Sciatic nerve (tissue), 2 donors: ENCODE measurements at places on chromosomes 16 and 17. TPM values are rescaled to one million over a fixed set of nuclear protein-coding genes. Genes with fewer than 3 reads are reported as not detected.
A peak's percentile ranks its signal among the peaks of the same experiment; 100 is the strongest.

ICAM2 gene
- 38.2 TPM for total RNA-seq

NHLRC4 gene
- total RNA-seq, result 1.2 TPM

GID4 gene
- total RNA-seq, result 17.1 TPM

CACNG3 gene
- total RNA-seq, result not detected

CA5A gene
- total RNA-seq, result not detected

SEZ6 gene
- not detected for total RNA-seq

GRCh38 chr17:56260376-56261002 is 107.2 kb downstream of the ANKFN1 start:
- no peak for DNase-seq

- no peak for DNase-seq
Observed at GRCh38 chr17:1000597-1001461, 3.9 kb downstream of the TIMM22 start.

DNA sequence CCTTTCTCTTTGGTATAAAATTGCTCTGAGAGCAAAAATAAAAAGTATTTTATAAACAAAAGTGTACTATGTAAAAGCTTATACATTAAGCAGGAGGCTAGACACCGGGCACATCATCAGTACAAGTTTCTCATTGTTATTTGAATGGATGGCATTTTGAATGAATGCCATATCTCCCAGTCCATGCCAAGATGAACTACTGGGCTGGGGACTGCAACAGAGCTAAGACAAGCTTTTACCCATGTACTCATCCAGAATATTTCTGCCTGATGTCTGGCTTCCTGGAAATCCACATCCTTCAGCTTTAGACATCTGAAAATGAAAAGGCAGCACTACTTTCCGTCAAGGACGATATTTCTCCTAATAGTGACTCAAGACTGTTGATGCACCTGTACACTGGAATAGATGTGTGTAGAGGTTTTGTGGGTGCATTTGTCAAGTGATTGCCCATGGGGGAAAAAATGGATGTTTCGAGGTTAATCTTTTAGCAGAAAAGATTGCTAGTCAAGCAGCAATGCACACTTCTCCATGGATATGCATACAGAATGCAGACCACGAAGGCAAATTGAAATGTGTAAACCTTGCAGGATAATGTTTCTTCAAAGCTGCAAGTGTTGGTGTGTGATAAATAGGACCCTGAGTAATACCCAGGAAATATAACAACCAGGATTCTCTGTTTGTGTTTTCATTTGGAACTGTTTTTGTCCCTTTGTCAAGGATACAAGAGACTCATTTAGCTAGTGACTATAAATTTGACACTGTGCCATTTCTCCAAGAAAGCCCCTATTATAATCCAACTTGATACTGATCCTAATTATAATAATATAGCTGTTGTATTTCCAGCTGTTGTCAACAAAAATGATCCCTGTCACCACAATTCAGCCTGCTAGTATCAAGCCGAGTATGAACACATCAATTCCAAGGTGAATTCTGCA is 173.8 kb downstream of the CDH8 start:
- no peak for DNase-seq

DNA sequence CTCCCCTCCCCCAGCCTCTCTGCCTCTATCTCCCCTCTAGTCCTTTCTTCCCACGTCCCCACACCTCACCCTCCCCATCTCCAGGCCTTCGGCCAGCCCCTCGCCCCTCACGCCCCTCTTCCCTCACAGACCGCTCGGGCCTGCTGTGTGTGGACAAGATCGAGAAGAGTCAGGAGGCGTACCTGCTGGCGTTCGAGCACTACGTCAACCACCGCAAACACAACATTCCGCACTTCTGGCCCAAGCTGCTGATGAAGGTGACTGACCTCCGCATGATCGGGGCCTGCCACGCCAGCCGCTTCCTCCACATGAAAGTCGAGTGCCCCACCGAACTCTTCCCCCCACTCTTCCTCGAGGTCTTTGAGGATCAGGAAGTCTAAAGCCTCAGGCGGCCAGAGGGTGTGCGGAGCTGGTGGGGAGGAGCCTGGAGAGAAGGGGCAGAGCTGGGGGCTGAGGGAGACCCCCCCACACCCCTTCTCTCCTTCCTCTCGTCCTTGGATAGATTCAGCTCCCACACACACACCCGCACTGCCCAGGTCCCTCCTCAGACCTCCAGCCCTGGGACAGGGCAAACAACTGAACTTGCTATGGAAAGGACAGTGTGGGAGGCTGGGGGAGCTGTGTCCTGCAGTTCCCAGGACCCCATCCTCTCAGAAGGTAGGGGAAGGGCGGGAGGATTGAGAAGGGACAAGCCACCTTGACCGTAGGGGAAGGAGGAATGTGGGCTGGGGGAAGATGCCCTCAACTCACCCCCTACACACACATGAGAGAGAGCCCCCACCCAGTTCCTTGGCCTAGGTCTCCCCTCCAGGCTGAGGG is 11.1 kb downstream of the NR1D1 start:
- no peak for DNase-seq

DNA sequence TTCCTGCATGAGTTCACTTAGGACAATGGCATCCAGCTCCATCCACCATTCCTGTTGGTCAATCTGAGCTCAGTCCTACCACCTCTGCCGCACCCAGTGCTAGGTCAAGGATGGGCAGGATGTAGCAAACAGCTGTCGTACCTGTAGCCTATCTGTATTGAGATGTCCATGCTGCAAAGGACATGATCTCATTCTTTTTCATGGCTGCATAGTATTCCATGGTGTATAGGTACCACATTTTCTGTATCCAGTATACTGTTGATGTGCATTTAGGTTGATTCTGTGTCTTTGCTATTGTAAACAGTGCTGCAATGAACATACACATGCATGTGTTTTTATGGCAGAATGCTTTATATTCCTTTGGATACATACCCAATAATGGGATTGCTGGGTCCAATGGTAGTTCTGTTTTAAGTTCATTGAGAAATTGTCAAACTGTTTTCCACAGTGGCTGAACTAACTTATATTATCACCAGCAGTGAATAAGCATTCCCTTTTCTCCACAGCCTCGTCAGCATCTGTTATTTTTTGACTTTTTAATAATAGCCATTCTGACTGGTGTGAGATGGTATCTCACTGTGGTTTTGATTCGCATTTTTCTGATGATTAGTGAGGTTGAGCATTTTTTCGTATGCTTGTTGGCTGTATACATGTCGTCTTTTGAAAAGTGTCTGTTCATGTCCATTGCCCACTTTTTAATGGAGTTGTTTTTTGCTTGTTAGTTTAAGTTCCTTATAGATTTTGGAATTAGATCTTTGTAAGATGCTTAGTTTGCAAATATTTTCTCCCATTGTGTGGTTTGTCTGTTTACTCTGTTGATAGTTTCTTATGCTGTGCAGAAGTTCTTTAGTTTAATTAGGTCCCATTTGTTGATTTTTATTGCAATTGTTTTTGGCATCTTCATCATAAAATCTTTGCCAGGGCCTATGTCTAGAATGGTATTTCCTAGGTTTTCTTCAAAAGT is 7.2 kb upstream of the MRTFB start:
- DNase-seq, result no peak

DNA sequence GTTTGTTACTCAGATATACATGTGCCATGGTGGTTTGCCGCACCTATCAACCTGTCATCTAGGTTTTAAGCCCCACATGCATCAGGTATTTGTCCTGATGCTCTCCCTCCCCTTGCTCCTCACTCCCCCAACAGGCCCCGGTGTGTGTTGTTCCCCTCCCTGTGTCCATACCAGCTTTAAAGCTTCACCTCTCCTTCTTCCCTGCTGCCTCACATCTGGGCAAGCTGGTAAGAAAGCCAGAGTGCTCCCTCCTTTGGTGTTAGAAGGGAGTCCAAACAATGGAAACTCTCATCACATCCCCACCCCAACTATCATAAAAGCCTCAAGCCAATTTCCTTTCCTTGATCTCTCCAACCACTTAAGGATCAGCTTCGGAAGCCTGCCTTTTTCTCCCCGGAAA is 1115.6 kb upstream of the GOT2 start:
- DNase-seq, result no peak

GRCh38 chr16:87254296-87254695 is 62.9 kb downstream of the C16orf95 start:
- peak; percentile 32 for DNase-seq

DNA sequence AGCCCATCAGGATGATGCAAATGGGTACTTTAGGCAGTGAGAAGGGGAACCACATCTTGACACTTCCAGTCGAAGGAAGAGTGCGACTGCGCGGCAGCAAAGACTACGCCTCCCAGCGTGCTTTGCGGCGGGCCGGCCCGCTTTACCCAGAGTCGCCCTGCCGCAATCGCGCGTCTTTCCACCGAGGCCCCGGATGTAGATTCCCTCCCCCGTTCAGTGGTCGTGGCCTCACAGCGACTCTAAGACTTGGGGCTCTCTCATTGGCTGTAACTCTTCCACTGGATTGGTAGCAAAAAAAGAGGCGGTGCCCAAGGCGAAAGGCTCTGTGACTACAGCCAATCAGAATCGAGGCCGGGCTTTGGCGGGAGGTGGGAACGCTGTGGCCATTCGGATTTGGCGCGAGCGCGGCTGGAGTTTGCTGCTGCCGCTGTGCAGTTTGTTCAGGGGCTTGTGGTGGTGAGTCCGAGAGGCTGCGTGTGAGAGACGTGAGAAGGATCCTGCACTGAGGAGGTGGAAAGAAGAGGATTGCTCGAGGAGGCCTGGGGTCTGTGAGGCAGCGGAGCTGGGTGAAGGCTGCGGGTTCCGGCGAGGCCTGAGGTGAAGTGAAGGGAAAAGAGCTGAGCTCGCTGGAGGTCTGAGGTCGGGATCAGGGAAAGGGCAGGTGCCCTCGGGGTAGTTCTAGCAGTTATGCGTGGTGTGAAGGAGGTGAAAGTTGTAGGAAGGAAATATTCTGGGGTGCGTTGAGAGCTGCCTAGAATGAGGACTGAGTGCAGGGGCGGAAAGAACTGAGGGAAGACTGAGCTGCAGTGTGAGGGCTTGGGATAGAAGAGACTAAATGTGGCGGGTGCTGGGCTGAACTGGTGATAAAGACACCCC is at the start of gene CDC6:
TSS of gene CDC6 (plus strand) at position 386 of the 876 bp plus-strand sequence. CDS start 1,542 bp downstream, outside the sequence.
- peak; percentile 99 for DNase-seq

DNA sequence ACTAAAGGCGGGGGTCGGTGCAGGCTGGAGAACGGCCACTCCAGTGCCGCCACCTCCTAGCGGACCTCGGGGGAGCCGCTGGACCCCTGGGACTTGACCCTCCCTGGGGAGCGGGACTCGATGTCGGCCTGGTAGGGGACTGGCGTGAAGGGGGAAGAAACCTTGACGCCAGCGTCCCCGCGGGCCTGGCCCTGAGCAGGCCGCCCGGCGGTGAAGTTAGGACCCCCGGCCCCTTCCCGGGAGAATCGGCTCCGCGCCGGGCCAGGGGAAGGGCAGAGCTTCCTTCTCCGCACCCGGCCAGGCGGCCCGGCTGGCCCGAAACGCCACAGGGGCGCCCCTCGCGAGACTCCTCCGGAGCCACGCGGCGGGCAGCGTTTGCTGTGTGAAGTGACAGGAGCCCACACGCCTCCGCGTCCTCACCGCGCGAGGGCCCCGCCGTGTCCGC is 389 bp downstream of the DUS1L start:
- no peak for DNase-seq

- no peak for DNase-seq
Observed at GRCh38 chr17:11506635-11507034, 91.6 kb upstream of the DNAH9 start.

DNA sequence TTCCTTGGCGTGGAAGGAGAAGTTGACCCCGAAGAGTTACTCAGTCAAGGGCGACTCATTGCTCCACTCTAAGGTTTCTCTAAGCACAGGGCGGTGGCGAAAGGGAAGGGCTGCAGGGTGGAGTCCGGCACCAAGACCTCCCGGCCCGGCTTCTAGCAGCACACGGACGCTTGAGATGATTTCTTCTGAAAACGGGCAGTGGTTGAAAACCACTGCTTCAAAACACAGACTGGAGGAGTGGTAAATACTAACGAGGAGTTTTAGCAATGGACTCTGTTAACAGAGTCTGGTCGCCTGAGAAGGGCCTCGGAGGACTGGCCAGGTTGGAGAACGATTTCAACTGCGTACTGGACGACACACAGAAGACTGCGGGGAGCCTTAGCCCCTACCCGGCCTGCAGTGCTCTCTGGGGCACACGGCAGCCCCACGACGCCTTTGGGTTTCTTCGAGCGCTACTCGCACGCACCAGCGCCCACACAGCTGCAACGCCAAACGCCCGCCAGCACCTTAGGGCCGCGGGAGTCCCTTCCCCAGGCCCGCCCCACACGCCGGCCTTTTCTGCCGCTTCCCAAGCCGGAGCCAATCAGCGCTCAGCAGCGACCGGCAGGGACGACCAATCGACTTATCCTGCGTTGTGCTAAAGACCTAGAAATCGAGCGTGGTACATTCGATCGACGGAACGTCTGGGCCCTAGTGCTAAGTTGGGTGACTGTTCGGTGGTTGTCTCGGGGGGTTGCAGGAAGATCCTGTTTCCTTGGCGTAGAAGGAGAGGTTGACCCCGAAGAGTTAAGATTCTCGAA is 14.4 kb upstream of the CA4 start:
- DNase-seq, result peak; percentile 88
